Stimulated activated CD8-positive, alpha-beta memory T cell treated with anti-CD3 and anti-CD28 coated beads, Interleukin-4, amount 100 ng/mL, for 48 hours (primary cell): ENCODE measurements at places on chromosomes 2 and 18.

DNA sequence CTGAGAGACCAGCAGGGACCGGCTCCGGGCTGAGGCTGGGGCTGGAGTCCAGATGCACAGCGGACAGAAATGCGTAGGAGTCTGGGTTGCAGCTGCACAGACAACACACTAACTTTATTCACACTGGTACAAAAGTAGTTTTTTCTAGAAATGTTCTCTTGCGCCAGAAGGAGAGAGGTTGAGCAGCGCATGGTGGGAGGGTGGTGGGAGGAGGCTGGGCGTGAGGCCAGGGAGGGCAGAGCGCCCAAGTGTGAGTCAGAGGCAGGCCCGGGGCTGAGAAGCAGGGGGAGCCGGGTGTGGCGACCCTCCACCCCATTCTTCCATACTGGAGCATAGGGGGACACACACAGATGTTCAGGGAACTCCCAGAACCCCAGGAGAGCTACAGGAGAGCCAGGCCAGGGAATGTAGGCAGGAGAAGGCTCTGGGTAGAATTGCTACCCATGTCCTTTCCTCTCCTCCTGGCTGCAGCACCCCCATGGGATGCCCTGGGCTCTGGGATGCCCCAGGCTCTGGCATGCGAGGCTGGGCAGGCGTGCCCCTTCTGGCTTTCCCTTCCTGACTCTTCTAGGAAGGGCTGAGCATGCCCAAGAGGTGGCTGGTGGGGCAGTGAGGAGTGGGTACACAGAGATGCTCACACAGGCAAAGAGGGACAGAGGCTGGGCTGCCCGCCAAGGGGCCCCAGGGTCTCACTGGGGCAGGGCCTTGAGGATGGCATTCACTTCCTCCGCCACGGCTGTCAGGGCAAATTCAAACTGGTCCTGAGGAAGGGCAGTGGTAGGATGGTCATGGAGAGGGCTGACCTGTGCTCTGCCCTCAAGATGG lies 10.6 kb downstream of the DNAJB2 start:
- no peak for DNase-seq

DNA sequence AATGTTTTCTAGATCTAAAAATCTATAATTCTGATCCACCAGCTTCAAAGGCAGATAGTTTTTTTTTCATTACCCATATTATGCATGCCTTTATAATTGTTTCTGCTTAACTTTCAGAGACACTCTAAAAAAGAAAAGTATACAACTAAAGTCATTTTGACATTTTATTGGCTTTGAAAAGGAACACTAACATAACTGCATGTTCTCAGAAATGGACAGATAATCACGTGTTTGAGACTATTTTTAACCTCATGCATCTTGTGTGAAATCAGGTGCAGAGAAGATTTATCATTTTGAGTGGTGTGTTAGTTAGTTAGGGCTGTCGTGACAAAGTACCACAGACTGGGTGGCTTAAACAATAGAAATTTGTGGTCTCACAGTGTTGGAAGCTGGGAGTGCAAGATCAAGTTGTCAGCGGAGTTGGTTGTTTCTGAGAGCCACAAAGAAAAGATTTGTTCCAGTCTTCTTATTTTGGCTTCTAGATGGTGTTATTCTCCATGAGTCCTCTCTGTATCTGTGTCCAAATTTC lies 841.4 kb upstream of the LRATD1 start:
- no peak for DNase-seq

- no peak for DNase-seq
Observed at GRCh38 chr18:9849407-9850283, 36.1 kb upstream of the TXNDC2 start.

DNA sequence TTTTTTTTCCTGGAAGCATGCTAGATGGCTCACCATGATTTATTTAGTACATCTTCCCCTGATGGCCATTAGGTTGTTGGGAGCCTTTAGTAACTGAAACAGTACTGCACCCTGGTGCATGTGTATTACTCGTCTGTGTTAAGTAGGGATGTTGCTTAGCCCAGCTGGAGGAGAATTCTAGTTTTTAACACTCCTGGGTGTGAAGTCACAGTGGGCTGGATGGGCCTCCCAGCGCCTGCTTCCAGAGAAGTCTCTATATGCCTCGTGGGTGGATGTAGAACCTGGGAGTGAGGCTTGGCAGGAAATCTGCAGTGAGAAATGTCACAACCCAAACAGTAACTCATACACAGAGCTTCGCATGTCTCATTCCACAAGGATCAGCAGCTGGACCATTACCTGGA lies 28.9 kb upstream of the NT5DC4 start:
- DNase-seq: peak; percentile 40

GRCh38 chr2:235541838-235542549 lies 48.2 kb downstream of the AGAP1 start:
- no peak for DNase-seq

GRCh38 chr2:207164006-207164831 lies 1.5 kb downstream of the KLF7 start:
- DNase-seq: peak; percentile 41

GRCh38 chr18:50986360-50987087 lies 18.7 kb downstream of the ELAC1 start:
- no peak for DNase-seq

GRCh38 chr2:192005211-192005610 lies 158.3 kb upstream of the CAVIN2 start:
- no peak for DNase-seq

- no peak for DNase-seq
Observed at GRCh38 chr2:179991344-179991743, 15.8 kb downstream of the CWC22 start.
